Pericardium fibroblast (primary cell): ENCODE measurements at places on chromosomes 6 and 20. TPM values are rescaled to one million over a fixed set of nuclear protein-coding genes. Genes with fewer than 3 reads are reported as not detected.

Gene SEL1L2
- not detected in 2 replicates for total RNA-seq

Gene ELOVL4
- total RNA-seq, result 6.7 and 7.7 TPM in 2 replicates

Gene TSPO2
- total RNA-seq, result not detected in 2 replicates

Gene PTGIS
- total RNA-seq, result 58.2 and 66.7 TPM in 2 replicates

Gene SAMD5
- total RNA-seq, result 0.60 and 1.3 TPM in 2 replicates

Gene MUC21
- not detected in 2 replicates for total RNA-seq

Gene RIPPLY2
- total RNA-seq, result not detected in 2 replicates
